ENCODE measurements at places on chromosomes 13 and 19.

DNA sequence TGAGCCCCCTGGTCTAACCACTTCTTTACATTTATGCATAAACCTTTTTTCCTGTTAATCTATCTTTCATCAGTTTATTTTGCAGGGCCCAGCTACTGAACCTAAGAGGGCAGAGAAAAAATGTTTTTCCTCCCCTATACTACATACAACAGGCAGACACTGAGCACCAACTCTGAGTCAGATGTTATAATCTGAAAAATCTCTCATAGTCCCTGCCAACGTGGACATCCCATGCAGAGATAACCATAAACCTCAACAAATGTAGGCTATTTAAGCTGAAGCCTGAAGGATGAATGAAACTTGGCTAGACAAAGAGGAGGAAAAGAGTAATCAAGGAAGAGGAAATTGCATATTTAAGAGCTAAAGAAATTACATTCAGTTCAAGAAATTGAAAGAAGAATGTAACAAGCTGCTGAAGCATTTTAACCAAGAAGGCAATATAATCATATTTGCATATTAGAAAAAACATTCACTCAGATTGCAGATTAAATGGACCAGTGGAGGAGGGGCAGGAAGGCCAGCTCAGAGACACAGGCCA lies 2.6 kb downstream of the NEK3 start:
- no peak for DNase-seq

DNA sequence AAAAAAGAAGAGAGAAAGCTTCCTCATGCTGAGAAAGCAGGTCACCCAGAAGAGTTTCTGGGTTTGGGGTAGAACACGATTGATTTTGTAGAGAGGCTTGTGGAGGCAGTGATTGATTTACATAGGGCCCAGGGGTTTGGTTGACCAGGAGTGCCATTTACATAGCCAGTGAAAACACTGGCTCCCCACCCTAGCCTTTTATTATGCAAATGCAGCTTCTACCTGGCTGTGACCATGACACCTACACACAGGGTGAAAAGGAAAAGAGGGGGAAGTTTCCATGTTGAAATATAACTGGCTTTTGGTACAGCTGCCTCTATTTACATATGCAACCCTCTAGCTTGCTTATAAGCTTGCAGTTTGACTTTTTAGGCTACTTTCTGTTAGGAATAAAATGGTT lies 62.0 kb downstream of the ZNF100 start:
- no peak for DNase-seq

GRCh38 chr13:27635266-27635665 lies 13.6 kb downstream of the POLR1D start:
- DNase-seq: no peak

DNA sequence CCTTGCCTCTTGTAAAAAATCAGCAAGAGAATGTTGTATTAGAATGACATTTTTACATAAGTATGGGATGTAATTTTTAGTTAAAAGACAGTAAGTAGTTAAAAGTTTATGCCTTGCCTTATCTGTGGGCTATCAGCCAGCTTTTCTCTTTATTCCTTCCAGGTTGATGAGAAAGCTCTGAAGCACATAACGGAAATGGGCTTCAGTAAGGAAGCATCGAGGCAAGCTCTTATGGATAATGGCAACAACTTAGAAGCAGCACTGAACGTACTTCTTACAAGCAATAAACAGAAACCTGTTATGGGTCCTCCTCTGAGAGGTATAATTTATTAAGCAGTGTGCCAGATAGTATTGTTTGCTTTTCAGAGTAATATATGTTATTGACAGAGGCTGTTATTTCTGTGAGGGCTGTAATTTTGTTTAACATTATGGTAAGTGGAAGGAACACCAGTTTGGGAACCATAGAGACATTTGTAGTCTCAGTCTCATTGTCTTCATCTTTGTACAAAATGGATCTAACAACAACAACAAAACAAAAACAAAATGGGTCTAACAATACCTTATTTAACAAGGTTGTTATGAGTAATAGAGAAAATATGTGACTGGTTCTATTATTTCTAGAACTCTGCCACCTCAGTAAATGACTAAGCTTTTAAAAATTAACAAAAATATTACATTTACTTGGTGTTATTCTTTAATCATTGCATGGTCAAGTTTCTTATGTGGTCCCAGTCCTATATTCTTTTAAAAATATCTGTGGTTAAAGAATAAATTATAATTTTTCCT lies 112.8 kb downstream of the TDRD3 start:
- no peak for DNase-seq

GRCh38 chr19:45920458-45920857 lies 5.9 kb upstream of the NANOS2 start:
- DNase-seq: no peak

DNA sequence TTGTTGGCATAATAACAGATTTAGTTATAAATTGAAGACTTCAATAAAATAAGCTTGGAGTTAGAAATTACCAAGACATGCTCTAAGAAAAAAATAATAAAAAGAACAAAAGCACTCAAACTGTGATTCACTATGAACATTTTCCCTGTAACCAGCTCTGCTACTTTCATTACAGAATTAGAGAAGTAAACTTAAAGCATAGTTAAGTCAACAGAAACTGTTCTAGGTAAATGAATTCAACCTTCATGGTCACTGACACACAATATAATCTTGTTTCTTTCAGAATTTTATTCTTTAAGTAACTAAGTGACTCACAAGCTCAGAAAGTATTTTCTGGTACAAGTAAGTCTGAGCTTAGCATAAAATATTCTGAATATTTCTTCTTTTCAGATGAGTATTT lies 136.3 kb downstream of the KLF5 start:
- DNase-seq: no peak

GRCh38 chr13:29573190-29573589 lies 22.3 kb downstream of the SLC7A1 start:
- DNase-seq: no peak

GRCh38 chr13:49622174-49622946 lies 5.9 kb upstream of the ARL11 start:
- no peak for DNase-seq

GRCh38 chr13:21686751-21687391 lies 16.0 kb downstream of the FGF9 start:
- DNase-seq: no peak

GRCh38 chr19:14985133-14985532 lies 5.5 kb upstream of the SLC1A6 start:
- no peak for DNase-seq

GRCh38 chr13:68745502-68745901 lies 1362.1 kb upstream of the ATXN8OS start:
- DNase-seq: no peak

GRCh38 chr13:48317511-48318376 lies 14.2 kb downstream of the RB1 start:
- no peak for DNase-seq

DNA sequence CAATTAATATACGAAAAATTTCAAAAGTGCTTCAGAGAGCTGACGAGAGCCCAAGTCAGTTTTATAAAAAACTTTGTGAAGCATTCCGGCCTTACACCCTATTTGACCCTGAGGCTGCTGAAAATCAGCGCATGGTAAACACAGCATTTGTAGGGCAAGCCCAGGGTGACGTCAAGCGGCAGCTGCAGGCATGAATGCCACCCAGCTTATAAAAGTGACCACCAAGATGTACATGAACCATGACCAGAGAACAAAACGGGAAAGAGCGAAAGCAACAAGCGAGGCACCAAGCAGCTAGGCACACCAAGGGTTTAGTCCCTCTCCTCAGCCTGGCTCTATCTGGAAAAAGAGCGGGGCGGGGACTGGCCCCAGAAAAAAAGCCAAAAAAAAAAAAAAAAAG lies 6.0 kb downstream of the SIGLEC11 start:
- no peak for DNase-seq

- no peak for DNase-seq
Observed at GRCh38 chr13:33381906-33382305, 96.4 kb upstream of the STARD13 start.

- no peak for DNase-seq
Observed at GRCh38 chr19:28065026-28065425, 1147.9 kb downstream of the UQCRFS1 start.

- DNase-seq: peak; percentile 21
Observed at GRCh38 chr13:101978552-101979315, 423.1 kb downstream of the FGF14 start.

GRCh38 chr13:104320446-104320845 lies 1254.2 kb upstream of the SLC10A2 start:
- DNase-seq: no peak

- peak; percentile 65 for DNase-seq
Observed at GRCh38 chr19:3270902-3271301, 46.4 kb downstream of the CELF5 start.

GRCh38 chr19:21593934-21594820 lies 88.8 kb downstream of the ZNF429 start:
- no peak for DNase-seq

GRCh38 chr19:43609872-43610271 lies 2.0 kb upstream of the SRRM5 start:
- DNase-seq: no peak

- no peak for DNase-seq
Observed at GRCh38 chr13:53004573-53004972, 24.0 kb upstream of the OLFM4 start.

GRCh38 chr19:54164369-54165068 lies 5.0 kb upstream of the LENG1 start:
- DNase-seq: no peak

DNA sequence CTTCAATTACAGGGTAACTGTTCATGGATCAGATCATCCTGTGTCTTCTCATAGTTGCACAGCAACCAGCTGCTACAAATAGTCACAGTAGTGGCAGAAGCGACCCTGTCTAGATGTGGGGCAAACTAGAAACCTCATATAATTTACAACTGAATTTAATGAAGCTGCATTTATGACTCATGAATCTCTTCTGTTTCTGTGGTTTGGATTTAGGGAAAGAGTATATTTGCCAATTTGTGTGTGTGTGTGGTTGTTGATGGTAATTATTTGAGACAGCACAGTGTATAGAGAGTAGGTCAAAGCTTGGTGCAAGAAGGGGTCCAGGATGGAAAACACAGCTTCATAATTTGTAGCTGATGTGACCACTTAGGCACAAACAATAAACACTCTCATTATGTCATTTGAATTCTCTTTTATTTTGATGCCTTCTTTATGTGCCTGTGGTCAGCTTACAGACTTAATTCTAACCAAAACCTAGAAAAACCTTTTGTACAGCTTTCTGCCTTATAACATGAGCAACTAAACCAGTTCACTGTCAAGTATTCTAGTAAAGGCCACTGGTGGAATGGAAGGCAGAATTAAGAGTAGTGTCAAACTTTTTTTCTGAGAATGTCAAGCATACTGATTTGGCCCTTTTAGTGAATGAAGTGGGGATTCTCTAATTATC lies 218.1 kb downstream of the TBC1D4 start:
- no peak for DNase-seq

DNA sequence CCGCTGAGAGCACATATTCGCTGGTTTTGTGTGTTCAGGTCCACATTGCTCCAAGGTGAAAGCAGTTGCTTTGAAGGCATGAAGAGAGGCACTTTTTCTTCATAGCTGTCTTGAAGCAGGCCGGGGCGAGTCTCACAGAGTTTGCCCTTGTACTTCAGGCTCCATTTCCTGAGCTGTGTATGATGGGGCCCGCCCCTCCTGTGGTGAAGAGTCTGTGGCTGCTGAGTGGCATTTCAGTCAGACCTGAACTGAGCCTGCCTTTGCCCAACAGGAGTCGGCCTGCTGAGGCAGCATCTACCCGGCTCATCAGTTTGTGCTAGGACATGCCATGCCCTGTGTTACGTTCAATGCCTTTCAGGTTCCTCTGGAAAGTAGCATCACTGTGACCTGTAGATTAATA lies 44.4 kb upstream of the C1QTNF9 start:
- DNase-seq: no peak

GRCh38 chr19:7917267-7918061 lies 2.7 kb upstream of the SNAPC2 start:
- peak; percentile 30 for DNase-seq

DNA sequence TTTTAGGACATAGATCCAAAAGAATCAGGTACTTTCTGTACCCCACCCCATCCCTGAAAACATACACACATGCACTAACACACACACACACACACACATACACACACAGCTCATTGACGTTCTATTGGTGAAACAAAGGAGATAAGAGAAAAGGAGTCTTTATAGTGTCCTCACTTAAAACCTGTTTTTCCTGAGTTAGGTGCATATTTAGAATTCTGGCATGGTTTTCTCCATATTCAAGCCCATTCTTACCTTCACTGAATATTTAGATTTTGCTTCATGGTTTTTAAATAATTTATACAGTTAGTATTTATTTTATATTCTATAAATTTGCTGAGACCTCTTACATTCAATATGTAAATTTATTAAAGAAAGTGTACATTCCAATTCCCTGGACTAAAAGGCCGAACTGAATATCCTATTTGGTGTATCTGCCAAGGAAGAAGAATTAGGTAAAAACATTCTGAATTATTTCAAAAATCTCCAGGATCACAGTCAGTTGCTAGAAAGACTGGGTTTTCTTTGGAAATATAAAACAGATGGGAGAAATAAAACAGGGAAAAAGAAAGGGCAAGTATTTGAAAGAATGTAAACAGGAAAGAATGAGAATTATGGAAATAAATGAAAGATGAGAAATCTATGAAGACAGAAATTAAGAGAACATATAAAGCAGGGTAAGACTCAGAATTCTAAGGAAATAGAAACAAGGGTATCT lies 556.2 kb downstream of the KCTD12 start:
- no peak for DNase-seq

DNA sequence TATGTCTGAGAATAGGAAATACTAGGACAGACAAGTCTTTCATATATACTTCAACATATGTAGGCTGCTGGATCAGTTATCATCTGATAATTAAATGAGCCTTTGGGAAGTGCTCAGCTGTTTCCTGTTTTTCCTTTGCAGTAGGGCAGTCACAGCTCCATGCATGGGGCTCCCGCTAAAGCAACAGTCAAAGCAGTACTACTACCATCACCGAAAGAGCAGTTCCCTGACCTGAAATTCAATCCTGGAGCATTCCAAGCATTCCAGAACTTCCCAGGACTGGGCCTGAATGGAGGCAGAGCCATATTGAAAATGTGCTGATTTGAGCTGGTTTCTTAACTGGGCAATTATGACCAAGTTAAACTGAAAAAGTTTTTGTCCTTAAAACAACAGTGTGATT lies 20.5 kb downstream of the MICU2 start:
- no peak for DNase-seq

DNA sequence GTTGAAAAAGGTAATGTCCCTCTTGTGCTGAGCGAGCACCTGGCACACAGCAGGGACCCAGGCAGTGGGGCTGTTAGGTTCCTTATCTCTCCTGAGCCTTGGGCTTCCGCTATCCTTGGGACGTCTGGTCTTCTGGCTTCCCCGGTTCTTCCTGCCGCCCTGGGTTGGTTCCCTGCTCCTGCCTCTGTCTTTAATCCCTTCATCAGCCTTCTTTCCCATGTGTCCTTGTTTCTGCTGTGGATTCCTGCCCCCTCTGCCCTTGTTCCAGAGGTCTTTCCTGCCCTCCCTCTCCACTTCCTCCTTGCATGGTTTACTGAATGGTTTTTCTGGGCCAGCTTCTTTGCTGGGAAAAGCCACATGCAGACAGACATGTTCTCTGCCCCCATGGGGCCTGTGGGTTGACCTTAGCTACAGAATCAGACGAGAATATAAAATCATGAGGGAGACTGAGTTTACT lies 2.6 kb downstream of the EPN1 start:
- DNase-seq: no peak

DNA sequence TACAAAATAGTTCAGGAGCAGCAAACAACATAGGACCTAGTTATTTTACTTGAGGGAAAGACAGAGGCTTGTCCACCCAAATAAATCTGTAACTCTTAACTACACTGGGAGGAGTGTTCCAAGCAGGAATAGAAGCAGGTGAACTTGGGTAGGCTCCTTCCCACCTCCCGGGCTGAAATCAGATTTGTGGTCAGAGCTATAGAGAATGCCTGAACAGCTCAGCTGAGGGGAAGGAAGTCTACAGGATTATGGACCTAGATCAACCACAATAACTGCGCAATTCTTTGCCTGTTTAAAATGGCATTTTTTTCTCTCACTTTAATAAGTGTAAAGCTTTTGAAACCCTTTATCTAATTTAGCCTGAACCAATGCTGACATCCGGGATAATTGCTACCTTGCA lies 73.5 kb upstream of the IRS2 start:
- DNase-seq: no peak
